ENCODE measurements at places on chromosomes 7 and 10.

- DNase-seq = no peak
Measured at GRCh38 chr7:44080118-44080517, 2.2 kb downstream of the POLM start.

DNA sequence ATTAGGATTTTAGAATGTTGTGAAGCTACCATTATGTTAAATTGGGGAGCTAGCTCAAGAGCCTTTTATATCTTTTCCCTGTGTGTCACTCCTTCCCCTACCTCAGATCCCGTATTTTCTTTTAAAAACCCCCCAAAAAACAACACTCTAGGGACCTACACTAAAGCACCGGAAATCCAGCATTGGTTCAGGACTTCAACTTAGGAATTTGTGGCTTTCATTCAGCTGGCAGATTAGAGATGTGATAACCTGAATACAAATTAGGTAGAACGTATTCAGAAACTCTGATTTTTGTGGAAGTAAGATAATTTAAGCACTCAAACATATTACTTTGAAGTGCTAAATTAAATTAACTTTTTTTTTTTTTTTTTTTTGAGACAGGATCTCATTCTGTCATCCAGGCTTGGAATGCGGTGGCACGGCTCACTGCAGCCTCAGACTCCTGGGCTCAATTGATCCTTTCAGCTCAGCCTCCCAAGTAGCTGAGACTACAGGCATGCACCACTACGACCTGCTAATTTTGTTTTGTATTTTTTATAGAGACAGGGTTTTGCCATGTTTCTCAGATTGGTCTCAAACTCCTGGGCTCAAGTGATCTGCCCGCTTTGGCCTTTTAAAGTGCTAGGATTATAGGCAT, 6.8 kb downstream of the TBC1D12 start:
- no peak for DNase-seq

DNA sequence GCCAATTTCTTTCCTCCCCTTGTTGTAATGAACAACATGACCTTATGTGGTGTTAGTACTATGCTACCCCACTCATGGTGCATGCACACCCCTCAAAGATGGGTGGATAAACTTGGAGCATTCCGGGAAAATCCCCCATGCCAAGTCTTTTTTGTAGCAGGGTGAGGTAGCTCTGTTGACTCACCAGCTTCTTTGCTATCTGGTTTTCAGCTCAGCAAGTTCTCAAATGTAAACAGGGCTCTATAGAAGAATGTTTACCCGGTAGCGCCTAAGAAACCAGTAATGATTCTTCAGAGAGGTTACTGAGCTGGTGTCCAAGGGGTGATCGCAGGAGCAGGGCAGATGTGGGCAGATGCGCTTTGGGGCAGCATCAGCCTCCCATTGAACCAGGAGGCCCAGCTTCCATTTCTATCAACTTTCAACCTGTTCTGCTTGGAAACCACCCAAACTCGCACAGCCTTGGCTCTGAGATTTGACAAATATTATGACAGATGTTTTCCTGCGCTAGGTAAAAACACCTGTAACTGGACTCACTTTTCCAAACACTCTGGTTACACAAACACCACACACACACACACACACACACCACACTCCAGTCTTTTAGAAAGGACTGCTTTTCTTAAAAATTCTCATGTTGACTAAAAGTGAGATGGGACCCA, 87.8 kb downstream of the ZRANB1 start:
- DNase-seq = no peak

GRCh38 chr10:128109707-128110106, 16.5 kb downstream of the MKI67 start:
- no peak for DNase-seq

DNA sequence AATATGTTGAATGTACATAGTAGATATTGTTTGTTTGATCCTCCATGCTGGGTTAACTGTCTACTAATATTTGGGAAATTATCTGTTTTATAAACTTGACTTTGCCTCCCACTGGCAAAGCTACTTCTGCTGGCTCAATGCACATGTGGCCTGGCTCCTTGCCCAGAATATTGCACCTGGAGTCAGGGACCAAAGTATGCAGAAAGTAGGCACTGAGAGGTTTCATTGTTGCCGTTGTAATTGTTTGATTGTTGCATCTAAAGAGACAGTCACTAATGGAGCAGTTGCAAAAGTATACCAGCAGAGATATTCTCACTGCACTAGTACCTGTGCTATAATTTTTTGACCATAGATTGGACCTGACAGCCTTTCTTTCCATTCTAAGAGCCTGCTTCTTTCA, 137.8 kb upstream of the CNTNAP2 start:
- no peak for DNase-seq

DNA sequence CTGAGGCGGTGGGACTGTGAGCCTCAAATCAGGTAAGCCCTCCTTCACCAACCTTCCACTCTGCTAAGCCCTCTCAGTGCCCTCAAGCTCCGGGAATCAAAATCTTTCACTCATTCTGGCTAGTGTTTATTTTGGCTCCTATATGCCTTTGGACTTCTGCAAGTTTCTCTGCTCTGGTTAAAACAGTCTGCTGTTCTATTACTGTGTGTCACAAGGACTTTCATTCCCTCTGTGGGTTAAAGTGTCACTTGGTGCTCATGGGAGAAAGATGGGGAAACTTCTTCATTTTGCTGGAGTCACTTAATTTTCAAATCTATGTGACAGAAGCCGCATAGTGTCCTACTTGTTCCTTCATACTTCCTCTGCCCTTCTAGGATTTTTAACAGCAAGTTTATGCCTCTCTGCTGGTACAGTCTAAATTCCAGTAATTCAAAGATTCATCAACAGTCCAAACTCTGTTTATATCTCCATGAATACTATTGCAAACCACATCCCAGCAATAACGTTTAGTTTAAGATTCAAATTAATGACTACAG, 61.3 kb downstream of the CD36 start:
- no peak for DNase-seq

DNA sequence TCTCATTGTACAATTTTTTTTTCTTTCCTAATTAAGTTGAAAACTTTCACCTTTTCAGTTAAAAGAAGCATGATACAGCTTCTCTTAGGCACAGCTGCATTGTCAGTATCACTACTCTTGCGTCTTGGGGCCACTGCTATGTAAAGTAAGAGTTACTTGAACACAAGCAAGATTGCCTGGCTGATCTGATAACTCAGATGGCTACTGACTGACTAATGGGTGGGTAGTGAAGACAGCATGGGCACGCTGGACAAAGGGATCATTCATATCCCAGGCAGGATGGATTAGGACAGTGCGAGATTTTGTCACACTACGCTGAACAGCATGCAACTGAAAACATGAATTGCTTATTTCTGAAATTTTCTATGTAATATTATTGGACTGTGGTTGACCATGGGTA, 11.6 kb upstream of the ADAMTS14 start:
- DNase-seq = no peak

DNA sequence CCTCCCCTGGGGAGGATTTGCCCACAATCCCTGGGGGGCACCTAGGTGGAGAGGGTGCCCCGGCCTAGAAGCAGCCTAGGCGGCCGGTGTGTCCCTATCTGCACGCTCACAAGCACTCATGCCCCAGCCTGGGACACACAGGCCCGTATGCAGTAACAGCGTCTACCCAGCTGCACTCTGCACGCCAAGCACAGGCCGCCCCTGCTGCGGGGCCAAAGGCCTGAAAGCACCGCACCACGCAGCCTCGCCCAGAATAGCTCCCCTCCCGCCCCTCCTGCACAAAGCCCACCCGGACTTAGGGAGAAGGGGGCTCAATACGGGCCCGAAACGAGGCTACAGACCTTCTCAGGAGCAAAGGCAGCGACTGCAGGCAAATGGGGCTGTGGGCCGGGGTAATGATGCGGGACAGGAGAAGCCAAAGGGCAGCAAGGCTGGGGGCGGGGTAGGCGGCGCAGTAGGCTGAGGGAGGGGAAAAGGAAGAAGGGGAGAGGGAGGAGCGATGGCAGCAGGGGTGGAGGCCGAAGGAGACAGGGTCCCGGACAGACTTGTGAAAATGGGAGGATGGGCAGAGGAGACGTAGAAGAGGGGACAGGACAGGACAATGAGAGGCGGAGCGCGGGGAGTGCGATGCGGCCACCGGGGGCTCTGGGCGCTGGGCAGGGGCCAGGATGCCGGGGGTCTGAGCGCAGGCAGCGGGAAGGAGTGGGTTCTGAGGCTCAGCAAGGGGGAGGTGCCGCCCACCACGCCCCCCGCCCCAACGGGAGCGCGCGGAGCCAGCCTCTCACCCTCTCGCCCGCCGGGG, 544 bp downstream of the GPRIN2 start:
- peak; percentile 93 for DNase-seq

DNA sequence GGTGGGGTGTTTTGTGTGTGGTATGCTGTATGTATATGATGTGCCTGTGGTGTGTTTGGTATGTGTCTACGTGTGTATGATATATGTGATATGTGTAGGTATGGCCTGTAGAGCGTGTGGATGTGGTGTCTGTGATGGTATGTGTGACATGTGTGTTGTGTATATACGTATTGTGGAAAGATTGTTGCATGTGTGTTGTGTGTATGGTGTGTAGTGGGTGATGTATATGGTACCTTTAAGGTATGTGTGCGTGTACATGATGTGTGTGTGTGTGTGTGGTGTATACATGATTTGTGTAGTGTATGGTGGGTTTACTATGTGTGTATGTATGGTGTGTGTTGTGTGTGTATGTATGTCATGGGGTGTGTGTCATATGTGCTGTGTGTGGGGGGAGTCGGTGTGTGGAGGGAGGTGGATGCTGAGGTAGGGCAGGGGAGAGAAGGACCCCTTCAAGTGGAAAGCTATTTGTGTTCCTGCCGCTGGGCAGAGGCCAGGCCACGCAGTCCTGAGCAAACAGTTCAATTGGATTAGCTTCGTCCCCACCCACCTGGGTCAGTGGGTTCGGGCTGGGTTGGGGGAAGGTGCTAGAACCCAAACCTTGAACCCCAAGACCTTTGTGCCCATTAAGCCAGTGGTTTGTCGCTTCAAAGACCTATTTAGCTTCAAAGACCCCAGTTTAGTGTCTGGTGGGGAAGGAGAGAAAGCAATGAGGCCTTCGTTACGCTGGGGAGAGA, 1.9 kb upstream of the TRPV6 start:
- peak; percentile 11 for DNase-seq

GRCh38 chr7:51521054-51521453, 204.4 kb upstream of the COBL start:
- no peak for DNase-seq

GRCh38 chr10:1824928-1825327, 87.6 kb upstream of the ADARB2 start:
- no peak for DNase-seq

GRCh38 chr10:132537684-132538001, at the start of gene INPP5A:
Gene INPP5A (plus strand): TSS chr10:132537787. CDS start chr10:132538097, 310 bp downstream.
- DNase-seq = no peak

GRCh38 chr7:143735962-143736361, 21.5 kb downstream of the CTAGE6 start:
- no peak for DNase-seq

DNA sequence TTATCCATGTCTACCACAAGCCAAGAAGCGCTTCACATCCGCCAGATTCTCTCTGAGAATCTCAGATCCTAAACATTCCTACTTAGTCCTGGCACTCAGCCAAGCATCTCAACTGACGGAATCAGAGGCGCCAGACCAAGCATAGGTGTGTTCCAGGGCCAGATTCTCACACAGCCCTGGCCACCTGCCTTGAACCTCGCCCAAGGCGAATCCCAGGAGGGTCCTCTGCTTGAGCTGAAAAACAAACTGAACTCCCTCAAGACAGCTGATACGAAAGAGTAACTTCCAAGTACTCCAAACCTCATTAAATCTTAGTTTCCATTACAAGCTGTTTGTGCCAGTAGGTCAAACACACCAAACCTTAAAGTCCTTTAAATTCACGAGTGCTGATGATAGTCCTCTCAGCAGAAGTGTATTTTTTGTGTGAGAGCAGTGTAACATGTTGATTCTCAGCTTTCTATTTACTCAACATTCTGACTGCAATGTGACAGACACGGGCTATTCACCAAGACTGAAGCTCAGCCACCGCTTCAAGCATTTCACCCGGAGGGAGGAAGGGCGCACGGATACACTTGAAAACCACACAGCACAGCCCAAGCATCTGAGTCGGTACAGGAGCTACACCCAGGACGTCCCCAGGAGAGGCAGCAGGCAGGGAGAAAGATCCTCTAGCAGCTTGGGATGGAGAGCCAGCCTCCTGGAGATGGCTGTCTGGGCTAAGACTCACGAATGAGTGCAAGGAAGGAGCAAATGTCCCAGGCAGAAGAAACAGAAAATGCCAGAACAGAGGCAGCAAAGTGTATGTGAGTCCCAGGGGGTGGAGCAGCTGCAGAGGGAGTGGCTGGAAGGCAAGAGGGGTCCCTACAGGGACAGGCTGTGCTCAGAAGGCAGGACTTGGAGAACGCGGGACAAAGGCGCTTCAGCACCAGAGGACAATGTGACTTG, 6.0 kb downstream of the PARD3 start:
- DNase-seq = peak; percentile 67

GRCh38 chr10:62243647-62243997, 25.0 kb downstream of the RTKN2 start:
- no peak for DNase-seq

GRCh38 chr10:11715815-11716494, 26.2 kb upstream of the ECHDC3 start:
- DNase-seq = no peak

DNA sequence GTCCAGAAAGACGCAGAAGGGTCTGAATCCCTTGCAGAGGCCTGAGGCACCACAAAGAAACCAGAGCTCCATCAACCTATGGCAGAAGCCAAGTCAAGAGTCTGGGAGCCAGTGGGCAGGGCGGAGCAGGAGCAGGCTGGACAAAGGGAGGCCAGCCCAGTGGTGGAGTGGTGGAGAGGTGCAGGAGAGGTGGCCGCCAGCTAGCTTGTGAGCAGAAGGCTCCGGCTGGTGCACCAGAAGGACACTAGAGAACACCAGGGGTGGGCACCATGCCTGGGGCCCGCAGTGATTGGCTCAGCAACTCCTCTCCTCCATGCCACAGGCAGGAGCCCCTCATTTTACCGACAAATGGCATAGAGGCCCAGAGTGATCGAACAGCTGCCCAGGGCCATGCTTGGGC, 186.6 kb downstream of the GRID1 start:
- DNase-seq = no peak

DNA sequence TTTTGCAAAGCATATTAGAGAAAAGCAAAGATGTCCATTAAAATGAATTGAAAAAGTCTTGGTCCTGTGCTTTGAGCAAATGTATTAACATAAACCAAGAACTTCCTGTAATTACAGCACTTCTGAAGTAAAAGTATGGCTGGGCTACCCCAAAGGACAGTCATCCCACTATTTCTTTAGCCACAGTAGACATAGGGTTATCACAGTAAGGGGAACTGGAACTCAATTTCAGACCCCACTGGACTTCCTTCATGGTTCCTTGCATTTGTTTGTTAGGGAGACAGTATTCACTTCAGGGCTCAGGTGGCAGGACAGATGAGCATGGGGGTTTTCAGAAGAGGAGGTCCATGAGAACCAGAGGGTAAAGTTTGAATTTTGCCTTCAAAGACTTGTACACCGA, 203.1 kb upstream of the PDE1C start:
- DNase-seq = no peak

- no peak for DNase-seq
Measured at GRCh38 chr7:151385626-151386300, 24.1 kb downstream of the WDR86 start.

GRCh38 chr7:150947241-150947745, 30.8 kb downstream of the KCNH2 start:
- peak; percentile 29 for DNase-seq

- DNase-seq = no peak
Measured at GRCh38 chr7:104192434-104192833, 15.4 kb downstream of the ORC5 start.

- DNase-seq = no peak
Measured at GRCh38 chr7:15845461-15845860, 159.0 kb upstream of the MEOX2 start.
